ENCODE measurements at places on chromosomes 1 and 21. TPM values are rescaled to one million over a fixed set of nuclear protein-coding genes. Genes with fewer than 3 reads are reported as not detected.

DNA sequence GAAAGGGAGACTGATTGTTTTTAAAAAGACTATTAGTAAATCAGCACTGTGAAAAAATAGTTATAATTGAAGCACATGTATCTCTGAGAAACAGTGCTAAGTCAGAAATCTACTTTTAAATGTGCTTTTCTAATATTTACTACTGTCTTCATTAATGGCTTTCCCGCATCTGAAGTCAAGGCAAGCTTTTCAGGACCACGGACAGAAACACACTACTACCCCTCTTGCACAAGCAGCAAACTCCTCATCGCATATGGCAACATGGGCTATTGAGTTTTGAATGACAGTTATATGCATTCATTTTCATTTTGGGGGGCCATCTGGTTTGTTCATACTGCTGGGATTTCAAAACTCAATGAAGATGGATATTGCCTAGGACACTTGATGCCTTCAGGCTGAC, 433.4 kb upstream of the CAMK1G start:
- no peak for DNase-seq

DNA sequence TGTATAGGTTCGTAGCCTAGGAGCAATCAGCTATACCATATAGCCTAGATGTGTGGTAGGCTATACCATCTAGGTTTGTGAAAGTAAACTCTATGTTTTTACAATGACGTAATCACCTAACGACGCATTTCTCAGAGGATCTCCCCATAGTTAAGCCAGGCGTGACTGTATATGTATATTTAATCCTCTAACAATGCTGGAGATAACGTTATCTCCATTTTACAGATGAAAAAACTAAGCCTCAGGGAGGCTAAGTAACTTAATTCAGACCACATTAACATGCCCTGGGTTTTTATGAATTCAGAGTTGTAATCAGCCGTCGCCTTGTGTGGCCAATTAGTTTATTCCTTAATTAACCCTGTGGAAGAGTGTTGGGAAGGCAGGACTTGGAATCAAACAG, 107.7 kb upstream of the PLXNA2 start:
- DNase-seq = no peak

DNA sequence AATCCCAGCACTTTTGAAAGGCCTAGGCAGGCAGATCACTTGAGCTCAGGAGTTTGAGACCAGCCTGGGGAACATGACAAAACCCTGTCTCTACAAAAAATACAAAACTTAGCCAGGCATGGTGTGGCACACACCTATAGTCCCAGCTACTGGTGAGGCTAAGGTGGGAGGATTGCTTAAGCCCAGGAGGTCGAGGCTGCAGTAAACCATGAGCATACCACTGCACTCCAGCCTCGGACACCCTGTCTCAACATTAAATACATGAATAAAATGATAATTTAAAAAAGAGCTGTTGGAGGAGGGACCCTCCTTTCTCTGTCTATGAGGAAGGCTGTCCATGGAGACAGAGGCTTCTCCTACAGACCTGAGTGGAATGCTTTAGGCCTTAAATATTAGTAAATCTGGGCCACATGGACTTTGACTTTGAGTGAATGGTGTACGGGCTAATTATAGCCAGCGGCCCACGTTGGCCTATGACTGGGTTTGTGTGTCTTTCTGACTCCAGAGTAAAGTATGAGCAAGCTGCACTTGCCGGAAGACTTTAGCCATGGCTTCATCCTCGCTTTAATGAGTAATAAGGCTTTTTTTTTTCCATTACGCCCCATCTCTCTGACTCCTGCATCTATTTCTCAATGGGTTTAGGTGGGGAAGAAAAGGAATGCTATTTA, 21.3 kb downstream of the RAB3B start:
- DNase-seq = peak; percentile 93

DNA sequence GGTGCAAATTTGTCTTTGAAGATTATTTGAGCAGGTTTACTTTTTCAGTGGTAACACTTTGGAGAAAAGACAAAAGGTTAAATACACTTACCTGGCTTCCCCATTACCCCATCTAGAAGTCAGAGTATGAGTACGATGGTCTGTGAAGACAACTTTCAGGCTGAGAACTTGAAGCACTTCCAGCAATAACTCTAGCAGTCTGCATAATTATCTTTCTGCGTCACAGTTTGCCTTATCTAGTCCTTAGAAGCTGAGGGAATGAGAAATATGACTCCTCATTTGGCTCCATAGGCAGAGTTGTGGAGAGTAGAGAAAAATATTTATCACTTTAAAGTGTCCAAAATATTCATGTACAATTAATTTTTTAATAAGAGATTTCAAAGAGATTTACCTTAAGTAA, 323.4 kb upstream of the CAMK1G start:
- DNase-seq = no peak

- peak; percentile 71 for DNase-seq
Observed at GRCh38 chr1:182084487-182085316, 23.2 kb upstream of the ZNF648 start.

DNA sequence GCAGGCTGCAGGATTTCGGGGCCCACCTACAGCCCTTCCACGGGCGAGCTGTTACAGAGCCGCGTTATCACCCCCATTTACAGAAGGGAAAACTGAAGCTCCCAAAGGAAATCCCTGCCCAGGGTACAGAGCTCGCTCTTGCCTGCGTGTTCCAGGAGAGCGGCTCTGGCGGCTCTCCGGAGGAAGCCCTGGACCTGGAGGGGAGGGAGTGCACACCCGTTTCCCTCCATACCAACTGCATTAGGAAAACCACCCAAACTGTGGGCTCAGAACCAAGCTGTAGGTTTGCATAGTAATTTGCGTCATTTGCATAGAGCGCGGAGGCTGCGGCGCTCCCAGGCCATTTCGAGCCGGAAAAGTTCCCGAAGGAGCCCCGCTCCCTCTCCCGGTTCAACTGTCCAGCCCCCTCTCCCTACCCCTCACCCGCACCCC, 24.7 kb upstream of the ADGRB2 start:
- DNase-seq = peak; percentile 68

GRCh38 chr1:115062542-115063004, 26.7 kb downstream of the TSPAN2 start:
- DNase-seq = peak; percentile 17

DNA sequence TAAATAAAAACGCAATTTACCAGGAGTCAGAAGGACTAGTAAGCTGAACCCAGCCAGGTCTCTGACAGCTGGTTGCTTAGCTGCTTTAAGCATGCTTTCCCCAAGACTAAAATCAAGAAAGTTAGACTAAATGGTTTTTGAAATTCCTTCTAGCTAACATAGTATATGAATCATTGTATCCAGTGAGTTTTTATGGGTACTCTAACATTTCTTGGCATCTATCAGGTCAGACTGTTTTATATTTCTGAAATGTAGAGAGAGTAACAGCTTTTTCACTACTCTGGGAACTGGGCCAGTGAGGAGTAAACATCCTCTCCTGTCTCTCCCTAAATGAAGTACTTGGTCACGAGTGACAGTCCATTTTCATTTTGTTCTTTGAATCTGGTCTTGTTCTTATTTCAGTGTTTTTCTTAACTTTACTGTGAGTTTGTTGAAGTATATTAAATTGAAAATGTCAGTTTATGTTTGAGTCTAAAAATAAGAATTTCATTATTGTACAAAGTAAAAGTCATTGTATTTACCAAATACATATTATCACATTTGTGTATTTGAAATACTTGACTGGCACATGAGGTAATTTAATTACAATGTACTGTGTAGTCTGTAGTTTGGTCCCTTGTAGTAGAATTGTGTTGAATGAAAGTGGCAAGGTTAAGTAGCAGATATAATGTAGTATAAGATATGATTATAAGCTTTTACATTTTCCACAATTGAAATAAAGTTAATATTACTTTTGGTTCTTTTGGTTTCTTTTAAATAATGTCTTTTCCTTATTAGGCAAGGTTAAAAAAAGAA, 47.6 kb downstream of the PKN2 start:
- peak; percentile 92 for DNase-seq

The SLC30A10 gene
- not detected for total RNA-seq

The MPZL1 gene
- 160 TPM for total RNA-seq

The PTGS2 gene
- total RNA-seq = 168 TPM

The RPTN gene
- not detected for total RNA-seq

Data from HFFc6 (cell line).